ENCODE measurements at places on chromosomes 5 and 9.

DNA sequence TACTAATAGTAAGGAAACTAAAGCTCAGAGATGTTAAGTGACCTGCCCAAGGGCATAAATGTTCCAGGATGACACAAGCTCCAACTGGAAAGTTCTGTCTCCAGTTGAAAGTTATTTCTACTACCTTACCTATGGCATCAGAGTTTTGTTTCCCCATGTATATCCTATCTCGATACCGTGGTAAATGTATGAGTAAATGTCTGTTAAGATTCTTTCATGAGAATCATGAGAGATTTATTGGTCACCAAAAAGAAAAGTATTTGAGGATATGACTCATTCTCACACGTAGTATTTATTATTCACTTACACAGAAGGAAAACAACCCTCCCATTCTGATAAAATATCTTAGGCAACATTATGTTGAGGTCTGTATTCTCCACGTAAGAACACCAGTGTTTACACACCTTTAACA, 11.1 kb upstream of the SHOC1 start:
- peak; percentile 14 for DNase-seq

GRCh38 chr5:147410496-147411358, 99.1 kb downstream of the DPYSL3 start:
- DNase-seq = no peak

- DNase-seq = no peak
These were observed 283.7 kb downstream of the TLR4 start for GRCh38 chr9:117987945-117988344.

- DNase-seq = no peak
These were observed 303 bp downstream of the LIFR start for GRCh38 chr5:38556088-38556598.

GRCh38 chr9:96476591-96476990, 26.6 kb downstream of the HABP4 start:
- no peak for DNase-seq

GRCh38 chr5:122004201-122004600, 42.4 kb downstream of the SRFBP1 start:
- no peak for DNase-seq

- DNase-seq = no peak
These were observed 352.7 kb downstream of the EBF1 start for GRCh38 chr5:158746979-158747378.

GRCh38 chr5:6517510-6517909, 68.9 kb downstream of the UBE2QL1 start:
- no peak for DNase-seq

DNA sequence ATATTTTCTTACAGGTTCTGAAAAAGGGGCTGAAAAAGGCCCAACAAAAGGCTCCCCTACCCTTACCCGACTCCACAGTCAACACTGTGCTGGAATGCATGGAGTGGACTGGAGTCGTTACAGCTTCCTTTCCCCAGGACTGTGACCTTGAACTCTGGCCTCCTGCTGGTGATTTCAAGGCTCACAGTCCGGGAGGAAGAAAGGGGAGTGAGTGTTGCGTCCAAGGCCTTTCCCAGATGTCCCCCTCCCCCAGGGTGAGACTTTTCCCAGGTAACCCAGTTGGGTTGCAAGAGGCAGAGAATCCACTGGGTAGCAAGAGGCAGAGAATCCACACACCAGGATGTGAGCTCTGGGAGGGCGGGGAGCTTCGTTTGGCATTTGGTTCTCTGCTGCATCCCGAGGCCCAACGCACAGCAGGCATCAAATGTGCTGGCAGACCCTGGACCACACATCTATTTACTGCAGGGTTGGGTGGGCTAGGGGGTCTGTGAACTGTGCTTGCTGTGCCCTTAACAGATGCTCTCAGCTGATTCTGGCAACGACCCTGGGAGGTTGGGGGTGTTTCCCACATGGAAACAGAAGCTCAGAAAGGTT, 37.5 kb downstream of the FABP6 start:
- DNase-seq = no peak

GRCh38 chr5:74994826-74995225, 57.5 kb downstream of the GCNT4 start:
- no peak for DNase-seq

DNA sequence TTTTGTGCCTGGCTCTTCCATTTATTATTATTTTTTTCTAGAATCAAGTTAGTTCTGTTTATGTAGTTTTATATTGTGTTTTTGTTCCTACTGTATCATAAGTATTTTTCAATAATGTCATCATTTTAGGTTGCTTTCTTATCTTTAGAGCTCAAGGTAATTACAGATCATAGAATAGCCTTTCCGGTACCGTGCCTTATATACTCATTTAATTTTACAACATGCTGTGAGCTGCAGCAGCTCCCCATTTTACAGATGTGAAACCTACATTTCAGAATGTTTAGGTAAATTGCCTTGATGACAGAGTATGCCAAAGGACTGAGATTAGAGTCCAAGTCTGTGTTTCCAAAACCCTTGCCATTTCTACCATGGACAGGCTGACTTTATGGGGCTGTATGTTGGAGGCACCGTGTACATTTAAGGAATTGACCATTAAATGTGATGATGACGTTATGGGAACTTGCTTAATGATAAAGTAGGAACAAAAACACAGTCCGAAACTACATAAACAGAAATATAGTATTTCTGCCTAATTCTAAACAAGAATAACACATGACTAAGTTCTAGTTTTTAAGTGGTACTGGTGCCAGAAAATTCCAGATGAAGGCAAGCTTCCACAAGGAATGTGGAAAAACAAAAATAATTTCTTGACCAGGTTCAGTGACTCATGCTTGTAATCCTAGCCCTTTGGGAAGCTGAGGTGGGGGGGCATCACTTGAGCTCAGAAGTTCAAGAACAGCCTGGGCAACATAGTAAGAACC, 97.7 kb downstream of the IQGAP2 start:
- no peak for DNase-seq

- DNase-seq = no peak
These were observed 30.8 kb downstream of the SKP1 start for GRCh38 chr5:134145779-134146581.

- DNase-seq = no peak
These were observed 164.9 kb downstream of the KCTD16 start for GRCh38 chr5:144335561-144335960.

Measured in fibroblast of skin of left biceps (primary cell).